Fibroblast of skin of scalp (primary cell): ENCODE measurements at places on chromosomes 4 and X.

- peak; percentile 12 for DNase-seq
Observed at GRCh38 chr4:139734201-139734874, 68.7 kb downstream of the MGST2 start.

DNA sequence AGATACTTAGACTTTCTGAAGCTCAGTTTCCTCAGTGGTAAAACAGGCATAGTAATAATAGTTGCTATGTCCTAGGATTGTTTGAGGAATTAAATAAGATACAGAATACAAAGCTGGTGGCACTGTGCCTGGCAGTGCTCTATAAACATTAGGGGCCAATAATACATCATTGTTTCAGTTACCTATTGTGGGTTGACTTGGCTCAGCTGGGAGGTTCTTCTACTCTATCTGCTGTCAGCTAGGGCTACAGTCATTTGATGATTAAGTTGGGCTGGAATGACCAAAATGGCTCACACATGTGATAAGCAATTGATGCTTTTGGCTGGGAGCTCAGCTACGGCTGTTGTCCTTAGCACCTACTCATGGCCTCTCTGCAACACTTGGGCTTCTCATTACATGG is 121.2 kb upstream of the USP9X start:
- DNase-seq, result no peak

DNA sequence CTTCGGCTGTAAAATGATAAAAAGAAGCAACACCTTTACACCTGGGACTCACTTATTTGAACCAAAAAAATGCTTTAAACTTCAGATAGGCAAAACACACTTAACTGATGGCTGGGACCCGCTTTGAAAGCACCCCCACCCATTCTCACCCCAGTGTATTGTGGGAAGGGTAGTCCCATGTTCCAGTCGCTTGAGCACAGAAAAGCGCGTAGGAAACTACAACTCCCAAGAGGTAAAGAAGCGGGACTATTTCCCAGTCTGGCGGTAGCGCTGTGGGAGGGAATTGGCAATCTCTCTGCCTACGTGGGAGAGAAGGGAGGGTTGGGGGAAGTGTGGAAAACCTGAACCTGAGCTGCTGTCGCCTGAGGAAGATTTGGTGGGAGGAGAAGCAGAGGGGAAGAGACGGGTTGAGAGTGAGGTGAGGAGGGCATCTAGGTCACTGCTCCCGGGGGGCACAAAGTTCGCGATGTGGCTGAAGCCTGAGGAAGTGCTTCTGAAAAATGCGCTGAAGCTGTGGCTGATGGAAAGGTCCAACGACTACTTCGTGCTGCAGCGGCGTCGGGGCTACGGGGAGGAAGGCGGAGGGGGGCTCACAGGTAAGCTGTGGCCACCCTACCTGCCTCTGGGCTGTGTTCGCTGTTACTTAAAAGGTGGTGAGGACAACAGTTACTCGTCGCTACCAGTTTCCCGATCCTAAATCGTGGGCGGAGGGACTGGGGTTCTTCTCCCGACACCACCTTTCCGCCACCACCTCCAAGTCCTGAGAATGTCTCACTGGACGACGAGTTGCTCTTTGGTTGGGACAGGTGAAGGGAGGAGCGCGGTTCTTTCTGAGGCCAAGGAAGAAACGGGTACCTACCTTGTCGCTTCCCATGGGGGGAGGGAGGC is at the start of gene TBC1D8B:
Gene TBC1D8B, plus strand, starts transcription at position 286 of the 888 bp plus-strand sequence. Its CDS starts 181 bp downstream, at position 467.
- peak; percentile 94 for DNase-seq

- DNase-seq, result no peak
Observed at GRCh38 chr4:154455111-154455510, 36.5 kb downstream of the DCHS2 start.

DNA sequence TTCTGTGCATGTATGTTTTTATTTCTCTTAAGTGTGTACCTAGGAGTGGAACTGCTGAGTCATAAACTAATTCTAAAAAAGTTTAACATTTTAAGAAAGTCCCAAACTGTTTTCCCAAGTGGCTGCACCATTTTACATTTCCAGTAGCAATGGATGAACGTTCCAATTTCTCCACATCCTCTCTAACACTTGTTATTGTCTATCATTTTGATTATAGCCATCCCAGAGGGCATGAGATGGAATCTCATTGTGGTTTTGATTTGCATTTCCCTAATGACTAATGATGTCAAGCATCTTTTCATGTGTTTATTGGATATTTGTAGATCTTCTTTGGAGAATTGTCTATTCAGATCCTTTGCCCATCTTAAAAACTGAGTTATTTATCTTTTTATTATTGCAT is 82.5 kb downstream of the PPEF1 start:
- peak; percentile 17 for DNase-seq

- peak; percentile 22 for DNase-seq
Observed at GRCh38 chrX:134423606-134424005, 36.4 kb upstream of the HPRT1 start.

GRCh38 chr4:26459756-26460530 is 30.3 kb downstream of the CCKAR start:
- peak; percentile 54 for DNase-seq

DNA sequence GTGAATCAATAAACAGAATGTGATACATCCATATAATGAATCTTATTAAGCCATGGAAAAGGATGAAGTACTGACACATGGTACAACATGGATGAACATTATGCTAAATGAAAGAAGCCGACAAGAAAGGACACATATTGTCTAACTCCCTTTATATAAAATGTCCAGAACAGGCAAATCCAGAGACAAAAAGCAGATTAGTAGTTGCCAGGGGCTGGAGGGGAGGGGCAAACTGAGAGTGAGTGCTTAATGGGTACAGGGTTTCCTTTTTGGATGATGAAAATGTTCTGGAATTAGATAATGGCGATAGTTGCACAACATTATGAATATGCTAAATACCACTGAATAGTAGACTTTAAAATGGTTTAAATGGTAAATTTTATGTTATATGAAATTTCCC is 17.4 kb downstream of the ADGRG4 start:
- DNase-seq, result no peak

DNA sequence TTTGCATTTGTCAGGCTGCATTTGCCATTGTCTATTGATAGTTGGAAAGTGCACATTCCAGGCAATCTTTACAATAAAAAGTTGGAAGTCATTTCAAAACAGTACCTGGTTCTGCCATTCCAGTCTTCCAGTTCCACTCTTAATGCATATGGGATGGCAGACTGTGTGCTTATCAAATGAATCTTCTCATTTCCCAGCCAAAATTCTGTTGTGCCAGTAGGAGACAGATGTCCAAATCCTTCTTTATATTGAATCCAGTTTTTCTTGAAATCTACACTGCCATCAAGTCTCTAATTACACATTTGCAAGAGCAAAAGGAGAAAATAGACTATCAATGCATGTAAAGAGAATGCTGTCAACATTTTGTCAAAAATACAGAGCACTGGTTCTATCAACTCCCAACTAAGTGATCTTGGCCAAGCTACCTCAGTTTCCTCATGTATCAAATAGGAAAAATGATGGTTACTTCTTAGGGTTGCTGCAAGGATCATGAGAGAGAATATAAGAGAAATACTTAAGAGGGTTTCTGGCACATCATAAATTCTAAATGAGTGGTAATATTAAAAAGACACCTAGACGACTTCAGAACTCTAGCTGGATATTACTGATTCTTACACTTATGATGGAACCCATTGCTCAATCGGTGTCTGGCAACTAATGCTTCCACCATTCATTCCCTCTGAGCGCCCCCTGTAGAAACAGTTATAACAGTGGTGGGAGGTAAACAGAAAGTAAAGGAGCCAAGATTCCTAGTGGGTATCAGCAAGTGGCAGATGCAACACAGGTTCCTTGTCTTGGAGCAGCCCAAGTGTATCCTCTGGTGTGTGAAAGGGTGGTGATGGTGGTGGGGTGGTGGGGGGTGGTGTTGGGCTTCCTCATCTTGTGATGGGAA is 3.8 kb downstream of the FGG start:
- DNase-seq, result no peak

- DNase-seq, result no peak
Observed at GRCh38 chrX:18992829-18993228, 8.9 kb upstream of the PHKA2 start.

DNA sequence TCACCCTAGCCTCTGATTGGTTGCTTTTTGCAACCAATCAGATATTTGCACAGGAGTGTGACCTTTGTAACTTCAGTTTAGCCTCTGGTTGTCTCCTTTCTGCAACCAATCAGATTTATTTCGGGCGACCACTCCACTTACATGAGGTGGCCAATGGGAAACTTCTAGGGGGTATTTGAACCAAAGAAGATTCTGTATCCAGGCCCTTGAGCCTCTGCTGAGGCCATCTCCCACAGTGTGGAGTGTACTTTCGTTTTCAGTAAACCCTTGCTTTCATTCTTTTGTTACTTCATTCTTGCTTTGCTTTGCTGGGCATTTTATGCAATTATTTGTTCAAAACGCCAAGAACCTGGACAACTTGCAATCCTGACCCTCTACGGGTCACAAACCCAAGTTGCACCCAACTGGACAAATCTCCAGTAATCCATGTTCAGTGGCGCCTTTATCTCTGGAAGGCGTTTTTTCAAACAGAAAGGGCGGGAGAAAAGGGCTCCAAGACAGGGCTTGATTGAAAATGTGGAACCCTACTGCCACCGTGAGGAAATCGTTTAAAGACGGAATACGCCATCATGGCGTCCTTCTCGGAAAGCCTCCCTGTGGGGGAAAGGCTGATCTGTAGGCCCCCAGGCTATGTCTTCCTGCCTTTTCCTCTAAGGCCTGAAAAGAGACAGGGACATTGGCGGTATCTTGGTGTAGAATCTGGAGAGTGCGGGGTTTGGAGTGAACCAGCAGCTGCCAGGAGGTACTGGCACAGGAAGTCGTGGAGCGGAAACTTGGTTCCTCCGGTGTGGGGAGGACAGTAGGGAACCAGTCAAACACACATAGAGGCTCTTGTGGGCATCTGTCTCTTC is 184.6 kb downstream of the OR13H1 start:
- no peak for DNase-seq

DNA sequence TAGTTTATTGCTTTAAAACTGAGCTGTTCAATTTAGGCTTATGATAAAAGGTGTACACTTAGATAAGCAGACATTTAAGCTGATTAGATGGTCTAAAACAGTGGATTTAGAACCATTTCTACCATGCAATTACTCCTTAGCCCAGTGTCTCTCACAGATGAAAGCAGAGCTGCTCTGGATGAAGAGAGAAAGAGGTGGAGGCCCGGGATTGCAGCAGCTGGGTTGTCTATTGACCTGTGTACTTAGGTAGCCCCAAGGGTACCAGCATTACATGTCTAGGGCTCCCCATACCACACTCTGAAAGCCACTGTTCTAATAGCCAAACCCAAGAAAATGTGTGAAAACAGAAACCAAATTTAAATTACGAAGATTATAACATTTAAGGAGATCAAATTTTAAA is 86.0 kb upstream of the GIMD1 start:
- no peak for DNase-seq

DNA sequence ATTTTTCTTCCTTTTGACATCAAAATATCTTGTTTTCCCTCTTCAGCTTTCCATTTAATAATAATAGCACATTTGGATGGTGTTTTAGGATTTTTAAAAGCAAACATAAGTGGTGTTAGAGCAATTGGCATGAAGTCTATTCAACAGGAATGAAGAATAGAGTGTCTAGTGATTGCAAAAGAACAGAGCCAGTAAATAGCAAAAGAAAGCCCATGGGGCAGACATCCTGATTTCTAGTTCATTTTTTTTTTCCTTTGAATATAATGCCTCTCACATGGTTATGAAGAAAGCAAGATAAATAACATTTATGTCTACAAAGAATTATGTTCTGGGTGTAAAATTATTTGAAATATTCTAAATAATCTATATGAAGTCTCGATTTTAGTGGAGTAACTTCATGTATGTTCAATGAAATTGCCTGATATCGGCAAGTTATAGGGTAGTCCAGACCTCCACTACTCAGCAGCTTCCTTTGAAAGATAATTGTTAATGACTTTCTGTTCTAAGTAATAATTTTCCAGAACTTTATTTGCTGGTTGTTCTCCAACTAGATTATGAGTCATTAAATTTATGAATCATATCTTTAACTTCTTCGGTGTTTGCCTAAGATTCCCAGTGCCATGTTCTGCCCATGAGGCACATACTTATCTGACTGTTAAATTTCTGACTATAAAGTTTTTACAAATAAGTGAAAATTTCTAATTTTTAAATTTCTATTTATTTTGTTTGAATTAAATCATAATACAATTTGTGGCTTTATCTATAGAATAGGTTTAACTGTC is 587.9 kb downstream of the TLL1 start:
- peak; percentile 39 for DNase-seq

DNA sequence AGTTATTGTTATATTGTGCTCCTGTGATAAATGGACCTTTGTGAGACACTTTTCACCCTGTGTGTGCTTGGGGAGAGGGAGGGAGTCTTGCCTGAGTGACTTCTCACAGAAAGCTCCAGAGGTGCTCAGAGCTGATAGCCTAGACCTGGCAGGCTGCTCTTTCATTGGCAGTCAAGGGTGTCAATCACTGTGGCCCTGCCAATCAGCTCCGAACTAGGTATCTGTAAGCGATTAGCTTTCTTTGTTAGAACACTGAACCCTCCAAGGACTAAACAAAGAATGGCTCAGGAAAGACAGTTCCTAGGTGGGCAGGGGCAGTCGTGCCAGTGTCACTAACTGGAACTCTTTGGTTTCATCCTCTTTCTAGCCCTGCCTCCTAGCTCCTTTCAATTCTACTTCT is 2.7 kb upstream of the NALF2 start:
- no peak for DNase-seq

GRCh38 chr4:152100379-152101201 is 339.8 kb upstream of the GATB start:
- DNase-seq, result no peak

- DNase-seq, result no peak
Observed at GRCh38 chrX:40290517-40290916, 192.8 kb upstream of the BCOR start.

DNA sequence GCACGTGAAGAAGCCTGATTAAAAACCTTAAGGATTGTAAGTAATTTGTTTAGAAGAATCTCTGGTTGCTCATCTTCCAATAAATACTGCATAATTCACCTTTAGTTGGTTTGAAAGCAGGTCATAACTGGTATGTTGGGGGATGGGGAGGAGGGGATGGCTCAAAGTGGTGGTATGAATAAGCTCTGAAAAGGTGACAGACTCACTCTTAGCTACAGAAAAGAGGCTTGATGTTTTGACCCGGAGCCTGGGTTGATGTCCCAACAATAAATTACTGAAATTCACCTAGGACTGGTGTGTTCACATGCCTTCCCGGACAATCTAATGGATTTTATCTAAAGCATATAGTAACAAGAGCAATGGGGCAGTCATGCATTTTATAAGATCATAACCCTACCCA is 131.9 kb upstream of the TBC1D9 start:
- DNase-seq, result no peak

- no peak for DNase-seq
Observed at GRCh38 chr4:71768123-71768522, 15.8 kb downstream of the GC start.

DNA sequence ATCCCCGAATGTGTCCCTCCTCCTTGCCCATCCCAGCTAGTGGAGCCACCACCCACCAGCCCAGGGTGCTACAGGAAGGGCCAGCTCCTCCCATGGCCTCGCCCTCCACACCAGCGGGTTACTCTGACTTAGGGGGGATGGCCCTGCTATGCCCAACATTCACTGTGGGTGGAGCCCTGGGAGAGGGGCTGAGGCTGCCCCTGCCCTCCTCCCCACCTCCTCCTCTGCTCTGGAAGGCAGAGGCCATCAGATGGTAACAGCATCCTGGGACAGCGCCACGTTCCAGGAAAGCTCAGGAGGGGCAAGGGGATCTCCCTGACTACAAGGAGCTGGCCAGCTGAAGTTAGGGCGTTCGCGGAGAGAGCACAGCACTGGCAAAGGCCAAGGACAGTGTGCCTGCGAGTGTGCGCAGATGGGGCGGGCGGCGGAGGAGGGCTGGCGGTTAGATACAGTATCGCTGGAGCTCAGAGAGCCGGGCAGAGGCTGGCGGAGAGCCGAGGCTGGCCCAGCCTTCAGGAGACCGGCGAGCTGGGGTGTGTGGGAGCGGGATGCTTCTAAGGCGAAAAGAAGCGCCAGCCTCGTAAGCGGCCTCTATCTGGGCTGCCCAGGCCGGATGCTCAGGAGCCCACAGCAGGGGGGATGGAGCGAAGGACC is 1.5 kb downstream of the JAKMIP1 start:
- no peak for DNase-seq
